ENCODE measurements at places on chromosomes 2 and 18. TPM values are rescaled to one million over a fixed set of nuclear protein-coding genes. Genes with fewer than 3 reads are reported as not detected.

DNA sequence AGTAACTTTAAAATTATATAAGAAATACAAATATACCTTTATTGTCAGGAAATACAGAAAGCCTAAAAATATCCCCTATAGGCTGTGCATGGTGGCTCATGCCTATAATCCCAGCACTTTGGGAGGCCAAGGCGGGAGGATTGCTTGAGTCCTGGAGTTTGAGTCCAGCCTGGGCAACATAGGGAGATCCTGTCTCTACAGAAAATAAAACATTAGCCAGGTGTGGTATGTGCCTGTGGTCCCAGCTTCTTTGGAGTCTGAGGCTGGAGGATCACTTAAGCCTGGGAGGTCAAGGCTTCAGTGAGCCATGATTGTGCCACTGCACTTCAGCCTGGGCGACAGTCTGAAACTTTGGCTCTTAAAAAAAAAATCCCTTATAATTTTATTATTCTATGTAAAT, 29.1 kb downstream of the GLS start:
- DNase-seq = no peak

GRCh38 chr2:635687-636621, 41.3 kb downstream of the TMEM18 start:
- no peak for DNase-seq

NMS gene
- not detected for total RNA-seq

DNA sequence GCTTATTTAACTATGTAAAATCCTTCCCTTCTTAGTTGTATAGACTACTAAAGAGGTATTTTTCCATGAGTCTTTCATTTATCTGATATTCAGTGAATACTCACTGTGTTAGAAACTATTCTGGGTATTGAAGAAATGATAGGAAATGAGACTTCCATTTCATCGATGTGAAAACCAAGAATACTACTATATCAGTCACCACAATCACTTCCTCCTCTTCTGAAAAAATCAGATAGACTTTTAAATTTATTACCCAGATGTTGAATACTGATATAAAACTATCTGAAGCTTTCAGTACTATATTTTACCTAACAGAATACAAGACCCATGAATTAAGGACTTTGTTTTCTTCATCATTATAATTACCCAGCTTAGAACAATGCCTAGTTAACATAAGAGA, 1801.1 kb upstream of the CELF4 start:
- no peak for DNase-seq

DNA sequence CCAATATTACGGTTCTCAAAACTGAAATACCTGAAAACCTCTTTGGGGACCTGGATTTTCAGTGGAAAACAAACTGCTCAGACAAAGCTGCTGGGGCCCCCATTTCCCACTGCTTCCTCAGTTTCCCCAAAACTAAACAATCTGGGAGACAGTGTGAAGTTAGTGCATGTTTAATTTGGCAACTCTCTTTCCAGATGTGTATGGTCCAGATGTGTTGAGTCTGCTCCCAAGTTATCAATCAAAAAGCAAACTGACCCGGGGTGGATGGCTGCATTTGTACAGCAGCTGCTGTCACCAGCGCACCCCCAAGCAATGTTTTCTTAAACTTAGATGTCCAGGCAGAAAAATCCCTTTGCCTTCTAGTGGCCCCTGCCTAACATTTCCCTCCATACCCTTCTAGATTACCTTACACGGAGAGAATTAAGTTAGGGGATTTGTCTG, 136.9 kb downstream of the COPS8 start:
- no peak for DNase-seq

SOWAHC gene
- 16.6 TPM for total RNA-seq

DNA sequence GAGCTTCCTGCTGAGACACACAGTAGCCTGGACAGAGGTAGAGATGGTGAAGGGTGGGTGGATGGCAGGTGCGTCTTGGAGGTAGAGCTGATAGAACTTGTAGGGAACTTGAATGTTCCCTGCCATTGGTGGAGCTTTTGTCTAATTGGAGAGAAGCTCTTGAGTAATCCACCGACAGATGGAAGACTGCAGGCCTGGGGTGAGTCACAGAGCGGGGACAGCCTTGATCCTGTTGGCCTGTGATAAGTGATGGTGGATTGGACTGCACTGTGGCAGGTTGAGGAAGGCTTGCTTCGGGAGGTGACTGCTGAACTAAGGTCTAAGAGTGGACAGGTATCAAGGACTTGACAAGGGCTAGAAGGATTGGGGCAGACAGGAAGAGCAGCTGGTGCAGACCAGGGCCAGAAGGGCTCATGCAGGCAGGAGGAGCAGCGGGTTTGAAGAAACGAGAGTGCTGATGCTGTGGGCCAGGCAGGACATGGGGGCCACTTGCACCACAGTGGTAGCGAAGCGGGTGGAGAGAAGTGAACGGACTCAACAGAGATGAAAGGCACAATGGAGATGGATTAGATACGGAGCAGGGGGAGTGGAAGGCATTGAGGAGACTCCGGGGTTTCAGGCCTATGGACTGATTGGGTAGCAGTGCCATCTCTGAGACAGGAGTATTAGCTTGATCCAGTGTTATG, 16.3 kb downstream of the CABLES1 start:
- DNase-seq = no peak

DNA sequence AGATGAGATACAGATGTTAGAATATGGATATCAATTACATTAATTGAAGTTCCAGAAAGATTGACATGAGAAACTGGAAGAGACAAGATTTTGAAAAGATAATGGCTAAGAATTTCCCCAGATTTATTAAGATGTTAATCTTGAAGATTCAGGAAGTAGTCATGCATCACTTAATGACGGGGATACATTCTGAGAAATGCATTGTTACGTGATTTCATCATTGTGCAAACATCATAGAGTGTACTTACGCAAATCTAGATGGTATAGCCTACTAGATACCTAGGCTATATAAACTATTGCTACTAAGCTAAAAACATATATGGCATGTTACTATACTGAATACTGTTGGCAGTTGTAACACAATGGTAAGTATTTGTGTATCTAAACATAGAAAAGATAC, 6.8 kb upstream of the CHMP3 start:
- no peak for DNase-seq

TTLL4 gene
- 53.0 TPM for total RNA-seq

DNA sequence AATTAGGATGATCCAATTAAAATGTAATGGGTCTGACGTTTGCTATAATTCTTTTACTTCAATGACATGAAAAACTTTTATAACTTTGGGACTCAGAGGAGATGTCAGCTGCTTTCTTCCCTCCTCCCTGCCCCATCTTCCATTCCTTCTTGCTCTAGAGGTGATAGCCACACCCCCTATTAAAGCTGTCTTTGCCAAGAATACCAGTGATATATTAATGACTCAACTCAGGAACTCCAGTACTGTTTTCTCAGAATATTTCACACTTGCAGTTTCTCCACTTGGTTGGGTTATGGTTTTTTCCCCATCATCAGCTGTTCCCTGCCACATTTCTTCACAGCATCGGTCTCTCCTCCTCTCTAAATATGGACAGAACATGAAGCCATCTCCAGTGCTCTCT, 184.0 kb downstream of the KCNE4 start:
- no peak for DNase-seq

GRCh38 chr2:108614043-108614545, 79.8 kb downstream of the LIMS1 start:
- no peak for DNase-seq

UPP2 gene
- total RNA-seq = not detected

GRCh38 chr2:37809525-37809924, 115.6 kb upstream of the RMDN2 start:
- DNase-seq = peak; percentile 12

LRRC30 gene
- total RNA-seq = not detected

DNA sequence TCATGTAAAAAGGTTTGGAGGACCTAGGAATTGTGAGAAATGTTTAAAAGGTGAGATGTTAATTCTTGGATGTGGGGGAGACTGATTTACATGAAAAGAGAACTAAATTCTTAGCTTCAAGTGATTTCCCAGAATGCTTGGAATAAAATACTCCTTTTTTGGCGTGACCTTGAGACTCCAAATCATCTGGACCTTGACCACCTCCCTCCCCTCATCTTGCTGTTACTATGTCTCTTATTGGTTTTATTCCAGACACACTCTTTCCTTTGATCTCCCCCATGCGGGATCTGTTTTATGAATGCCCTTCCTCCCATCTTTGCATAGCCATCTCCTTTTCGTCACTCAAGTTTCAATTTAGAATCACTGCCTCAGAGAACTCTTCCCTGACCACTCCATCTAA, 20.0 kb upstream of the LRRTM1 start:
- no peak for DNase-seq

GRCh38 chr2:6392966-6393365, 472.7 kb downstream of the CMPK2 start:
- DNase-seq = no peak

STRN gene
- 26.4 TPM for total RNA-seq

Data from HCT116 (cell line).